WTC11 (cell line): ENCODE measurements at places on chromosomes 12 and 14. TPM values are rescaled to one million over a fixed set of nuclear protein-coding genes. Genes with fewer than 3 reads are reported as not detected.

DNA sequence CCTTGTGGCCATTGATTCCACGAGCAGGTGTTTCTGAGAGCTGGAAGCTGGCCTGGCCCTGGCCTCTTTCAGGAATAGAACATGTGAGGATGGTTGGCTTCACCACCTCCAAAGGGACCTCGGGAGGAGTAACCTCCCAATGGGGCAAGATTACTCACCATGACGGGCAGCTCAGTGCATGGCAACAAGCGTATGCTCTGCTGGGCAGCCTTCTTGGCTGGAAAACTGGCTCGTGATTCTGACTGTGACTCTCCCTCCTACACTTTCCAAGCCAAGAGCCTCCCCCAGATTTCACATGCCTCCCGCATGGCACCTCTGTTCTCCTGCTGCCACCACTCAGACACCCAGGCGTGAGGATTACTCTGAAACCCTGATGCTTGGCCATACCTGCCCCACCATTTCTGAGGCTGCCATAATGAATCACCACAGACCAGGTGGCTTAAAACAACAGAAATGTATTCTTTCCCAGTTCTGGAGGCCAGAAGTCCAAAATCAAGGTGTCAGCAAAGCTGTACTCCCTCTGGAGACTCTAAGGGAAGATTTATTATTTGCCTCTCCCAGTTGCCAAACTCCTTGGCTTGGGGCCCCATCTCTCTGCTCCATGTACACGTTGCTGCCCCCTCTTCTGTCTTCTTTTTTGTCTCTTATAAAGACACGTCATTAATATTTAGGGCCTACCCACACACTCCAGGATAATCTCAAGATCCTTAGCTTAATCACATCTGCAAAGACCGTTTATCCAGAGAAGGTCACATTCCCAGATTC is 215.9 kb downstream of the CHST11 start:
- no peak for DNase-seq

The MMP17 gene
- total RNA-seq, result 58.8 to 67.1 TPM (median 62.1 TPM) in 3 replicates

DNA sequence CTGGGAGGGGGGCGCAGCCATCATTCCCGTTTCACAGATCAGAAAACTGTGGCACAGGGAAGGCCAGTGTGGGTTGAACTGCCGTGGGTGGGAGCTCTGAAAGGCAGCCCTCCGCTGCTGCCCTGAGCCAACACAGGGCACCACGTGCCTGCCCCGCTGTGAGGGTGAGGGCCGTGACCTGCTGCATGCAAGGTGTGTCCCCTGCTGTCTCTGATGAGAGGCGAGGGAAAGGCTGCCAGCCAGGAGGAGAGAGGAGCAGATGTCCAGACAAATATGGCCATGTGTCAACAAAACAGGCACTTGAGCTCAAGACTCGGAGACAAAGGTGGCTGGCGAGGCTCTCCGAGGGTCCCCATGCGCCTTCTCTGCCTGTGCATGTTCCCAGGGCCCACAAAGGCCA is 108.8 kb downstream of the RBM19 start:
- DNase-seq, result no peak

The FAM181A gene
- not detected in 3 replicates for total RNA-seq

The PPP2R5E gene
- total RNA-seq, result 56.9 to 59.0 TPM (median 57.5 TPM) in 3 replicates

The C12orf56 gene
- total RNA-seq, result 2.5 to 5.3 TPM (median 4.1 TPM) in 3 replicates

The TBX5 gene
- total RNA-seq, result 0.21 to 0.33 TPM (median 0.21 TPM) in 3 replicates

DNA sequence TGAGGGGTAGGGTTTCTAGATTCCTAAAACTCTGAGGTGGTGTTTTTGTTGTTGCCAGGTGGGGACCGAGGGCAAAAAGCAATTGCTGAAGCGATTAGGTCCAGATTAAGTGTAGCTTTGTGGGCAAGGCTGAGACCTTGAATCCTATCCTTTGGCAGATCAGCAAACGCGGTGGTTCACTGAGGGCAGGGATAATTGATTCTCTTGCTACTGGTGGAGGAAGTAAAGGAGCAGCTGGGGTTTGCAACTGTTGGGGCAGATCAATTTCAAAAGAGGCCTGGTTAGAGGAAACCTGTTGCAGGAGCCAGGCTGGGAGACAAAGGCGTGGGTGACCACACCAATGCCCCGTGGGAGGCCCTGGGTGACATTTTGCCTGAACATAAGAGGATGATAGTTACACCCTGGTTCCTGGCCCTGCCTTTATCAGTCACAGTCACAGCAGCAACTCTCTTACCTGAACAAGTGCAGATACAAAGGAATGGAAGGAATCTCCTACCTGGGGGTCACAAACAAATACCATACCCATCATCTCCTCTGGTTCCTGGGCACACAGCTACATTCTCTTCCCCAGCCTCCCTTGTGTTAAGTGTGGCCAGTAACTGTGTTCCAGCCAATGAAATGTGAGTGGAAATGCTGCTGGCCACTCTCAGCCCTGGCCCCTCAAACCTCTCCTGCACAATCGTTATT is 43.3 kb upstream of the RASSF3 start:
- no peak for DNase-seq

DNA sequence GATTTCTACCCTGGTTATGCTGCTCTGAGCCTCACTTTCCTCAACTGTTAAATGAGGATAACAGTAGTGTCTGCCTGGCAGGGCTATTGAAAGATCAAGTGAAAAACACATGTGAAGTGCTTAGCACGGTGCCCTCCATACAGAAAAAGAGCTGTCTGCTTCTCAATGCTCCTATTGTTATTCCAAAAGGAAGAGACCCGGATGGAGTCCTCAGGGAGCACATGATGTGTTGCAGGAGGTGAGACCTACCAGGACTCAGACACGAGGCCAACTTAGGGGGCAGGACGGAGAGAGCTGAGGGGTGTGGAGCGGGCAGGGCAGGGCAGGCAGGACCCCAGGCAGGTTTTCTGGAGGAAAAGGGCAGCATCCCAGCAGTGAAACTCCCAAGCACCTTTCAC is 8.9 kb downstream of the FAIM2 start:
- no peak for DNase-seq

GRCh38 chr12:46268583-46269428 is at the start of gene SLC38A1:
SLC38A1 (minus strand) TSS chr12:46269043; CDS start chr12:46239800, 29,243 bp downstream.
- DNase-seq, result peak; percentile 80

DNA sequence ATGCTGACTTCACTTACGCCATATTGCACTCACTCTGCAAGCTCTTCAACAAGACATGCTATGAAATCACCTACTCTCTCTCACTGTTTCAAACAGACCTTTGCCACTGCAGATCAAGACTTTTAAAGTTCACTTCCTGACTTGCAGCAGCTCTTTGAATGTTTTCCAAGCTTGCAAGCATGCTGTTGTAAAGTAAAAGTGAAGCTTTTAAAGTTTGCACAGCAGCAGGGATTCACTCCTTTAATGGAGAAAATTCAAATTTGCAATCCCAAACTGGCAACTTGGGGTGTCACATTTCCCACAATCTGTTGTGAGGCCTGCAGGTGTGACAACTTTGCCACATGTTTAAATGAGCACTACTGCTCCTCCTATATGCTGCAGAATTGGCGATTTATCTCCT is 270.9 kb downstream of the ALX1 start:
- DNase-seq, result no peak

- no peak for DNase-seq
Observed at GRCh38 chr12:92989715-92990484, 60.8 kb upstream of the EEA1 start.

The TAS2R30 gene
- total RNA-seq, result 1.2 to 1.7 TPM (median 1.4 TPM) in 3 replicates

DNA sequence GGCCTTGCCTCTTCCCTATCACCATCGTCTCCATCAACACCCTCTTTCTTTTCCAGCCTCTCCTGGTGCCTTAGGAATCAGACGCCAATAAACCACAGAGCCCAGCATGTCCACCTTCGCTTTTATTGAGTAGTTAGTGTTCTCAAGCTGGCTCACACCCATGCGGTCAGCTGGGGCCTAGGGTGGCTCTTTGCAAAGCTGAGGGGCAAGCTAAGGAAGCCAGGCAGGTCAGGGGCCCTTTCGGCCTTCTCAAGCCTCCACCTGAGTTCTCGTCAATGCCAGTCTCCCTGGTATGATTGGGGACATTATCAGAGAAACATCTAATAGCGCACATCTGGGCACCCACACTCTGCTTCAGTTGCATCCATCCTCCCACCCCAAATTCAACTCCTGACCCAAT is 737 bp upstream of the TEX52 start:
- no peak for DNase-seq

The SLC39A2 gene
- 0.14 TPM in 1 of 3 replicates, not detected in the others for total RNA-seq

DNA sequence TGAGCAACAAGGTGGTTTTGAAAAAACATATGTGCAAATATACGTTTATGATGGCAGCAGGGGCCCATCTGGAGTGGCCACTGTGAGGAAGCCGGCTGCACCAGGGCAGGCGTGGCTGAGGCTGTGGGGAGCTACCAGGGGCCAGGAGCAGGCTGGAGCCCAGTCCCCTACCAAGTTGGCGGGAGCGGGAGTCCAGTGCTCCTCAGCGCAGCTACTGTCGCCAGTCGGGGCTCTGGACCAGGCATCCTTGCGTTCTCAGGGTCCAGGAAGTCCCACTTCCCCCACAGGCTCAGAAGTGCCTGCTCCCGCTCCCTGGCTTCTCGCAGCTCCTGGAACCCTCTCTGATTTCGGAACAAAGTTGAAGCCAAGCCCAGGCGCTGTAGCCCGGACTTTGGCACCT is 1377.5 kb upstream of the FLRT2 start:
- DNase-seq, result peak; percentile 14

The ANKRD33 gene
- total RNA-seq, result 1.7 to 2.3 TPM (median 2.0 TPM) in 3 replicates

GRCh38 chr12:100651108-100651507 is 77.6 kb downstream of the GAS2L3 start:
- no peak for DNase-seq

The KANSL2 gene
- 38.4 to 48.1 TPM (median 41.1 TPM) in 3 replicates for total RNA-seq

DNA sequence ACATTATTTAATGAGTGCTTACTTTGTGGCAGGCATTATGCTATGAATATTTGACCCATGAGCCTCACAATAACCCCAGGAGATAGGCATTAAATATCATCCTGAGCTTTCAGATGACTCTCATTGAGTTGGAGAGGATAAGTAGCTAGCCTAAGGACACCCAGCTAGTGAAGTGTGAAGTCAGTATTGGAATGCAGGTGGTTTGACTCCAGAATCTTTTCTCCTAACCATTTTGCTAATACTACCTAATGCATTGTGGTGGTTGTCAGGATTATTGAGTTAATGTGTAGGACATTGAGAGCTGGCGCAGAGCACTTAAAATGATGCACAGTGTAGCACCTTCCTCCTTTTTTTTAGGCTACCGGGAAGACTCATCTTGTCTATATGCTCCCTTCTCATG is 3.8 kb upstream of the CDKL1 start:
- DNase-seq, result no peak

- DNase-seq, result no peak
Observed at GRCh38 chr14:64119500-64119899, 174.7 kb downstream of the ESR2 start.

DNA sequence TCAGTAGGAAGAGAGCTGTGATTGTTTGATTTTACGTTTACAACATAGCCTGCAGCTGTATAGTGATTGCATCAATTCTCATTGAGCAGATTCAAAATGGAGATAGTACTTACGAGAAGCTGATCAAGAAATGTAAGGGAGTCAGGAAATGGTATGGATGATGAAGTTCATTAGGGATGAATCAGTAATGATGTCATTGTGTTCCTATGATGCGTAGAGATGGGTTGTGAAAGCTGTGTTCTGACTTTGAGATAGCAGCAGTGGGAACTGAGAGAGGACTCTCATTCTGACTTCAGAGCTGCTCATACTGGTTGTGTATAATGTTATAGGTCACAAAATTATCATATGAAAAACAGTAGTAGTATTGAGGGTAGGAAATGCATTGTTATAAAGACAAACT is 44.0 kb downstream of the TTLL5 start:
- DNase-seq, result no peak

GRCh38 chr12:106764220-106764619 is 10.3 kb upstream of the RIC8B start:
- DNase-seq, result no peak

DNA sequence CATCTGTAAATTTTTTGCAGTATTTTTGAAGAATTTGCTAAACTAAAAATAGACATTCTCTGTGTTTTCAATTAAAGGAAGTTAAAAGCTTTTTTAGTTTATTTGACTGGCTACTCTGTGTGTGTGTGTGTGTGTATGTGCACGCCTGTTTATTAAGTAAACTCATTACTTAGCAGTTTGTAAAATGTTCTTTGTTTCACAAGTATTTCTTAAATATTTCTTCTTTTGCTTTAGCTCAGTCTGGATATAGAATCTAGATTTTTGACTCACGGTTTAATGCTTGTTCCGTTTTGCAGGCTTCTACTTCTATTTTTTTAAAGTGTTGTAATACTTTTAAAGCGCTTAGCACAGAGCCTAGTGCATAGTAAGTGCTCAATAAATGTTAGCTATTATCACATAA is 46.5 kb upstream of the KCNMB4 start:
- no peak for DNase-seq

DNA sequence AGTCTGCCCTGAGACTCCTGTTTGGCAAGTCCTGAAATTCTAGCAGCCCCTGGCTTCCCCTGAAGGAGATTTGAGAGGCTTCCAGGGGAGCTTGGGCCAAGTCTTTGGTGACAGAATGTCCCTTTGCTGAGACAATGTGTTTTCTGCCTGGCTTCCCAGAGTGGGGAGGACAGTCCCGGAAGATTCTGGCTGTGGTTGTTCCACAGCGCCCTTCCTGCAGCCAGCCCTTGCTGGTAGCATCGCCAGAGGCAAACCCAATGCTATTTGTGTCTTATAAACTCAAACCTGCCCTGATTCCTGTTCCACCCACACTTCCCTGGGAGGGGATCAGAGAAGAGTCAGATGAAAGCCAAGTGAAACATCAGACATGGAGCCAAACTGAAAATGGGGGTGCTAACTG is 56.4 kb upstream of the OAS1 start:
- no peak for DNase-seq

The VPS29 gene
- 51.2 to 66.3 TPM (median 54.4 TPM) in 3 replicates for total RNA-seq

- DNase-seq, result no peak
Observed at GRCh38 chr12:119808441-119808840, 68.7 kb downstream of the CIT start.

The CIROP gene
- total RNA-seq, result 0.07 to 0.11 TPM in 2 of 3 replicates, not detected in the other

The ASCL1 gene
- 0.07 to 0.14 TPM (median 0.07 TPM) in 3 replicates for total RNA-seq

- DNase-seq, result no peak
Observed at GRCh38 chr12:28023156-28023887, 50.8 kb upstream of the PTHLH start.

The LBHD2 gene
- not detected in 3 replicates for total RNA-seq

The CCDC38 gene
- total RNA-seq, result 0.07 TPM in 1 of 3 replicates, not detected in the others

- DNase-seq, result no peak
Observed at GRCh38 chr12:92505254-92506231, 197.2 kb upstream of the PLEKHG7 start.

DNA sequence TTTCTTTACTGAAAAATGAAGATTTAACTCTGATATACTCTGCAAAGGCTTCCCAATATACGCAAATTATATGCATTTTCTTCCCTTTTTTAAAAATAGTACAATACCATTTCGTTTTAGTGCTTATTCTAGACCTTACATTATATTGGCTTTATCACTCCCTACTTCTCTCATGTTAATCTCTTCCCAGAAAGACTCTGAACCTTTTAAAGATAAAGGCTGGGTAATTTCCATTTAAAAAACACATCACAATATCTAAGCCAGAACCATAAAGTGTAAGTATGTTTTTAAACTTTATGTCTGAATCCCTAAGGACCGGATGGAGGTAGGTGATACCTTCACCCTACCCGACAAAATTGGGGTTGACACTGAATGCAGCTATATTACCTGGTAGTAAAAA is 320.8 kb downstream of the DIO2 start:
- no peak for DNase-seq

- no peak for DNase-seq
Observed at GRCh38 chr14:30078811-30079402, 151.3 kb upstream of the PRKD1 start.
